Urothelium cell line (cell line): ENCODE measurements at places on chromosomes 16 and 17.

DNA sequence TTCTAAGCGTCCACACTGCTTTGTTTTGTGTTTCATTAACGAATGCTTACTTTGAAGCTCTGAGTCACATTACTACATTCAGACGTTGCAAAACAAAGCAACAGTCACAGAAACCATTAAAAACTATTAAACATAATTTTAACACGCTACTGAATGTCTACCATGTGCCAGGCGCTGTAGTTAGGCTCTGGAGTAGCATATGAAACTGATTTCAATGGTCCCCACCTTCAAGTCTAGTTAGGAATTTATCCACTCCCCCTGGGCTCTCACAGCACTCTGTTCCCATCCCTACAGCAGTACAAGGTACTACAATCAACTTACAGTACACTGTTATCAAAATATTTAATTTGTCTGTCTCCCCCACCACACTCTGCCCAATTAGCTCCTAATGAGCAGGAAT, 631 bp downstream of the UTP6 start:
- DNase-seq: no peak

GRCh38 chr17:69590671-69591070, 176.2 kb downstream of the MAP2K6 start:
- DNase-seq: no peak

DNA sequence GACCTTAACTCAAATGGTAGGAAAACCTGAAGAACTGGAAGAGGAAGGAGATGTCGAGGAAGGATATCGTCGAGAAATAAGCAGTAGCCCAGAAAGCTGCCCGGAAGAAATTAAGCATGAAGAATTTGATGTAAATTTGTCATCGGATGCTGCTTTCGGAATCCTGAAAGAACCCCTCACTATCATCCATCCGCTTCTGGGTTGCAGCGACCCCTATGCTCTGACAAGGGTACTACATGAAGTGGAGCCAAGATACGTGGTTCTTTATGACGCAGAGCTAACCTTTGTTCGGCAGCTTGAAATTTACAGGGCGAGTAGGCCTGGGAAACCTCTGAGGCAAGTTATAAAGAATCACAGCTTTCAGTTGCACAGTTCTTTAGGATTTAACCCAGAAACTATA, 15.5 kb downstream of the ERCC4 start:
- no peak for DNase-seq

DNA sequence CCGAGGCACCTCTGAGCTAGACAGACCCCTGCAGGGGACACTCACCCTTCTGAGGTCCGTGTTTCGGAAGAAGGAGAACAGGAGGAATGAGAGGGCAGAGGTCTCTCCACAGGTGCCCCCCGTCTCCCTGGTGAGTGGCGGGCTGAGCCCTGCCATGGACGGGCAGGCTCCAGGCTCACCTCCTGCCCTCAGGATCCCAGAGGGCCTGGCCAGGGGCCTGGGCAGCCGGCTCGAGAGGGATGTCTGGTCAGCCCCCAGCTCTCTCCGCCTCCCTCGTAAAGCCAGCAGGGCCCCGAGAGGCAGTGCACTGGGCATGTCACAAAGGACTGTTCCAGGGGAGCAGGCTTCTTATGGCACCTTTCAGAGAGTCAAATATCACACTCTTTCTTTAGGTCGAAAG, 62.8 kb downstream of the DHRS7C start:
- no peak for DNase-seq

DNA sequence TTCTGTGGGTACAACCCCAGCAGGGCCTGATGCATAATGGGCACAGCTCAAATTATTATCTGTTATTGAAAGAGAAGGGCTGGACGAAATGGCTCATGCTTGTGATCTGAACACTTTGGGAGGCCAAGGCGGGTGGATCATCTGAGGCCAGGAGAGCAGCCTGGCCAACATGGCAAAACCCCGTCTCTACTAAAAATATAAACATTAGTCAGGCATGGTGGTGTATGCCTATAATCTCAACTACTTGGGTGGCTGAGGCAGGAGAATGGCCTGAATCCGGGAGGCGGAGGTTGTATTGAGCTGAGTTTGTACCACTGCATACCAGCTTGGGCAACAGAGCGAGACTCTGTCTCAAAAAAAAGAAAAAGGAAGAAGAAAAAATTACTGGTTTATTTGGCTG, 100.7 kb downstream of the ABCC1 start:
- DNase-seq: no peak

- peak; percentile 32 for DNase-seq
These were observed 6.6 kb upstream of the ARMC5 start for GRCh38 chr16:31452631-31453106.

DNA sequence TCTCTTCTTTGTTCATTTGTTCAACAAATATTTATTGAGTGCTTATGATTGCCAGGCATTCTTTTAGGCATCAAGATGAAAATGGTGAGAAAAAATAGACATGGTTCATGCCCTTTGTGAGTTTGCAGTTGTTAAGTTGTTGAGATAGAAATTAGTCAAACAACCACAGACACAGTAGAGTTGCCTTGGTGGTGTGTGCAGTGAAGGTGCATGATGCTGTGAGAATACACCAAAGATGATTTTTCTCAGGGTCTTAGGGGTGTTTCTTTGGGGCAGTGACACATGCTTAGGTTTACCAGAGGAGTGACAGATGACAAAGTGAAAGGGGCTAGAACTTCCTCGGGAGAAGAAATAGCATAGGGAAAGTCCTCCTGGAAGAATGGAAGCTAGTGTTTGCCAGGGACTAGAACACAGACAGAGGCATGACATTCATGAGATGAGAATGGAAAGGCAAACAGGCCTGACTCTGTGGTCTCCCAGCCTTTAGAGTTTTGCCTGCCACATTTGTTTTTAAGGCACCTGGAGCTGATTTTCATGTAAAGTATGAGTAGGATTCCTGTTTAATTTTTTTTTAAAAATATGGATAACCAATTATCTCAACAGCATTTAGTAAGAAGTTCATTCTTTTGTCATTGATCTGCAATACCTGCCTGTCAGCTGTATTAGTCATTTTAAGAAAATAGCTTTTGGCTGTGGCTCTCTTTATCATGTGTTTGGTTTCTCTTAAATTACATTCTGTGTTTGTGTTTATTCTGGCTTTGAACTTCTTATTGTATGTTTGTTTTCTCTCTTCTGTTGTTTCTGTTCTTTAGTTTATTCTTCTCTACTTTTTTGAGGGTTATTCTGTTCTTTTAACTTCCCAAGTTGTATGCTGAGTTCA, 36.6 kb downstream of the CYLD start:
- DNase-seq: no peak

- DNase-seq: no peak
These were observed 13.8 kb upstream of the SP2 start for GRCh38 chr17:47882247-47882646.

DNA sequence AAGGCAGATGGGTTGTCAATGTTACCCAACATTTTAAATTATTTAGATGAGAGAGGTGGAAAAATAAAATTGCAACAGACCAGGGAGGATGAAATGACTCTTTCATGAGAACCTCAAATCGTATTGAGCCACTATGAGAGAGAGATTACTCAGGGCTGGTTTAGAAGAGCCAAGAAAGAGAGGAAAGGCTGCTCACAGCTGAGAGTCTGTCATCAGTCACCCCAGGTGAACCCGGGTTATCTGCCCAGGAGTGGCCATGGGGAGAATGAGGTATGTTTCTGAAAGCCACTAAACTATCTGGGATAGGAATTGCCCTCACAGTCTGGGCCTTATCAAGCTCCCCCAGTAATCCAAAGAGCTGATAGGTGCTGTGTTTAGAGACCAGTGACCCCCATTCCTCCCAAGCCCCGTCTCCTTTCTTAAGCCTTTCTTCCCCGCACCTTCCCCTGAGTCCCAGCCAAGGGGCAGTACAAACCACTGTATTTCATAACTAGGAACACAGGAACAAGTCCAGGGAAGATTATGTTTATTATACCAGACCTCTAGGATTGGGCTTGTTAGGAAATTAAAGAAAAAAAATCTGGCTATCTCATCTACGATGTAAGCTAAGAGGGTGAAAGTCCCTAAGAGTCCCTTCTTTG, 158.9 kb upstream of the NOL11 start:
- no peak for DNase-seq

- DNase-seq: no peak
These were observed 86.8 kb downstream of the ZDHHC7 start for GRCh38 chr16:84924331-84925091.

DNA sequence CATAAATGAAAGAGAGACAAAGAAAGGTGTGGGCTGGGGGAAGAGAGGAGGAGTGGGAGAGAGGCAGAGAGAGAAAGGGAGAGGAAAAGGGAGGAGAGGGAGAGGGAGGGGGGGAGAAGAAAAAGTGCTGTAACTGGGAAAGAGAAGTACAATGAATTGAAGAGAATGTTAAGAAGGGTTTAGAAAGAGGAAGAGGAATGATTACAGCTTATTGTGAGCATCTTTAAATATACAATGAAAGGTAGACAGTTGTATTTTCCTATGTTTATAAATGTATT, 229.1 kb upstream of the PMFBP1 start:
- DNase-seq: no peak

GRCh38 chr17:57707892-57708291, 37.2 kb downstream of the CCDC182 start:
- no peak for DNase-seq

DNA sequence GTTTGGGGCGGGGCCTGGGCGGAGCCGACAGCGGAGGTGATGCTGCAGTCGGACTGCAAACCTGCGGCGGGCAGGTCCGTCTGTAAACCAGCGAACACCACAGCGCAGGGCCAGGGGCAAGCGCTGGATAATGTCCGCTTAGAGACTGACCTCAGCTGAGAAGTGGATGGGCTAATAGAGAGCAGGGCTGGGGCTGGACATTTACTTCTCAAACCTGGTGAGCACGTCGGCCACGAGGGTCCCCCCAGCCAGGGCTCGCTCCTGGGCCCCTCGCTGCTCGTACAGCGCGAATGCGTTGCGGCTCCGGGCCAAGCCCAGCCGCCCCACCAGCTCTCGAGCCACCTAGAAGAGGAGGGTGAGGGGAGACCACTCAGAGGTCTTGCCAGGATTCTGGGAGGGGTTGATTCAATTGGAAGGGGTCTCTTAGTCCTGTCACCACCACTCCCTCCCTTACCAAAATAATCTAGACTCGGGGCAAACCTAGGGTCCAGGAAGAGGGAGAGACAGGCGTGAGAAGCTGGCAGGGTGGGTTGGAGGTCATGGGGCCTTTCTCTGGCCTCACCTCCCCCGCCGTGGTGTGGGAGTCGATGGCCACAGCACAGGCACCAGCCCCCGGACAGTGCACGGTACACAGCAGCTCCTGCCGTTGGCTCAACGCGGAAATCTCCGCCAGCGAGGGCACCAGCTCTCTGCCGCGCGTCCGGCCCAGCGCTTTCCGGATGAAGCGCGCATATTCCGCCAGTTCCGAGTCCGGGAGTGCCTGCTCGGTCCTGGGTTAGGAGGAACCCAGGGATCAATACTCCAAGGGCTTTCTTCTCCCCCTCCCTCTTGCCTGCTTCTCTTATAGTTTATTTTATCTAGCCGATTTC, 5.8 kb downstream of the PLEKHH3 start:
- DNase-seq: no peak

DNA sequence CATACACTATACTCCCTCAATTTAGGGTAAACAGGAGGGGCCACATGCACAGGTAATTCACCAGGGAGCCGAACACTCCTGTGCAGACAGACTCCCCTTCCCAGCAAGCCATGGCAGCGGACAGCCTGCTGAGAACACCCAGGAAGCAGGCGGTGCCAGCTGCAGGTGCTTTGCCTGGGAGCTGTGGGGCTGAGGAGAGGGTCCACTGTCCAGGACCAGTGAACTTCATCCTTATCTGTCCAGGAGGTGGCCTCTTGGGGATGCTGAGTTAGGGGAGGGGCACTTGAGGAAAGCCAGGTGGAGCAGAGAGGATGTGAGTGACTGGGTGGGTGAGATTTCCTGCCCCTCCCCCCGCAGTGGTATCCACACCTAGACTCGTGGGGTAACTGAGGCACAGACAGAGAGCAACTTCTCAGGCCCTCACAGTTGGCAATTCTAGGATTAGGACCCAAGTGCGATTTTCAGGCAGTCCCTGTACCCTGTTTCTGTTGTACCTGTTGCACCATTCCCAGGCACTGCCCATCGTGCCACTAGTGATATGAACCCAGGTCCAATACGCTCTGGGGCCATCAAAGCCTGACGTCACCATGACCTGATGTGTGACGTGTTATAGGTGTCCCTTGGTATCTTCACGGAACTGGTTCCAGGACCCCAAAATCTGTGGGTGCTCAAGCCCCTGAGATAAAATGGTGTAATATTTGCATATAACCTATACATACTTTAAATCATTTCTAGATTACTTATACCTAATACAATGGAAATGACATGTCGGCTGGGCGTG, 1.2 kb downstream of the GRN start:
- DNase-seq: no peak

DNA sequence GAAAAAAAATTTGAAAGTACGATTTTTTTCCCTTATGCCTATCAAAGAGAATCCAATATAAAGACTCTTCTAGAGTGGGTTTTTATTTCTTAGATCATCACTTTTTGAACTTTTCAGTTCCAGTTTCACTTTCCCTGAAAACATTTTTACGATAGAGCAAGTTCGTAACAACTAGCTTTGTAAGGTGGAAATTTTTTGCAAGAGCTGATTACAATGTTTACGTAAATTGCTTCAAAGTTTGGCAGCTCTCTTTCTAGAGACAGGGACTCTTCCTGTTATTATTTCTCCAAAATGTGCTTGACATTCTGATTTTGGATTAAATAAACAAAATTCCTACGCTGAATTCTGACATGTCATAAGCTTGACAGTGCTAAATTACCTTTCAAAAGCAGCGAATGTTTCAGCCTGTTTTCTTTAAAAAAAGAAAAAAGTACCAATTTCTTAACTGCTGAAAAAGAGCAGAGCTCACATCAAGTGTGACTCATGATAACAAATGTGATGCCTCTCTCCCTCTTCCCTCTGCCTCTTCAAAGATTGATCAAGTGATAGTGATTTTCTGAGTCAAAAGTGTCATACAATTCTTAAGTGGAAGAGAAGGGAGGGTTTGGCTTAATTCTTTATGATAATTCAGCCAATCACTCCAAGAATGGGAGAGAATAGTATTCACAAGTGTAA, 175.2 kb downstream of the KCNJ2 start:
- no peak for DNase-seq

- no peak for DNase-seq
These were observed 27.3 kb upstream of the CBFA2T3 start for GRCh38 chr16:89004209-89004831.

DNA sequence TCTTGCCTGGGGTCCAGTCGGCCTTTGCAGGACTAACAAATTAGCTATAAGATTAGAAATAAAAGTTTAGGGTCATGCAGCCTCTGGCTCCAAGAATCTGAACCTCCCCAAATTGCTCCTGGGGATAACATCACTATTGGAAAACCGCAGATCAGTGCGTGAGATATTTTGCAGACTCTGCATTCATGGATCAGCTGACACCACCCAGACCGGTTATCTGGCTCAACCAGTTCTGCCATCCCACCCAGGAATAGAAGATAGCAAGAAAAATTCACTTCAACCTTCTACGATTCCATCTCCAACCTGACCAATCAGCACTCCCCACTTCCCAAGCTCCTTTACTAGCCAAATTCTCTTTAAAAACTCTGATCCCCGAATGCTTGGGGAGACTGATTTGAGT, 4.3 kb upstream of the PGS1 start:
- DNase-seq: no peak
